Activated CD8-positive, alpha-beta memory T cell treated with anti-CD3 and anti-CD28 coated beads for 36 hours (primary cell): ENCODE measurements at places on chromosomes 13 and 19. TPM values are rescaled to one million over a fixed set of nuclear protein-coding genes. Genes with fewer than 3 reads are reported as not detected.

Gene C13orf46
- 0.59 TPM for total RNA-seq

Gene ZNF497
- 1.5 TPM for total RNA-seq

Gene KRTDAP
- total RNA-seq = not detected

Gene ICAM5
- 2.2 TPM for total RNA-seq

Gene WDR88
- not detected for total RNA-seq

Gene F10
- not detected for total RNA-seq

Gene ZNF99
- total RNA-seq = not detected

Gene ZNF443
- total RNA-seq = 3.7 TPM

Gene ATP4A
- not detected for total RNA-seq

Gene CEP89
- 19.5 TPM for total RNA-seq

Gene C5AR2
- total RNA-seq = not detected
